ENCODE measurements at places on chromosomes 16 and 17. TPM values are rescaled to one million over a fixed set of nuclear protein-coding genes. Genes with fewer than 3 reads are reported as not detected.

MLST8 gene
- total RNA-seq, result 69.6 TPM

GRCh38 chr17:34706029-34706428, 126.6 kb downstream of the TMEM132E start:
- no peak for DNase-seq

GSG1L gene
- total RNA-seq, result 0.71 TPM

MGRN1 gene
- total RNA-seq, result 82.3 TPM

KREMEN2 gene
- 6.6 TPM for total RNA-seq

DNA sequence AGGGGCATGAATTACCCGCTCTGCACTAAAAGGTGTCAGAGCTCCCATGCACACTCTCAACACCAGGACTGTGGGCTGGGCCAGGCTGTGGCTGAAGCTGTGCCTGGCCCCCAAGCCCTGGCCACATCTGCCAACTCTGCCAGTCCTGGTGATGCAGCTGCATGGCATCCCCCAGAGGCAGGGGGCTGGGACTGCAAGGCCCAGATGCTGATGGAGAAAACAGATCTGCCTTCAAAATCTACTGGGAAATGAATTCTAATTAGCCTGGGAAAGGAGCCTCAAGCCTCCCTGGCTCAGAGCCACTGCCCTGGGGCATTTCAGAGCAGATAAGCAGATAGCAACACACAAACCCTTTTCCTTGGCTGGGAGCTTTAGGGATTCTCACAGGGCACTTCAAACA, 3.4 kb downstream of the CHST6 start:
- no peak for DNase-seq

OSGIN1 gene
- 0.48 TPM for total RNA-seq

SPECC1 gene
- total RNA-seq, result 87.9 TPM

GRCh38 chr16:56871172-56871593, 6.2 kb downstream of the SLC12A3 start:
- no peak for DNase-seq

GRCh38 chr17:64382061-64382583, 8.5 kb downstream of the PECAM1 start:
- no peak for DNase-seq

GRCh38 chr17:21374441-21375161, 1.6 kb upstream of the KCNJ12 start:
- no peak for DNase-seq

- no peak for DNase-seq
These were observed 6.1 kb upstream of the STAC2 start for GRCh38 chr17:39231591-39232551.

DNA sequence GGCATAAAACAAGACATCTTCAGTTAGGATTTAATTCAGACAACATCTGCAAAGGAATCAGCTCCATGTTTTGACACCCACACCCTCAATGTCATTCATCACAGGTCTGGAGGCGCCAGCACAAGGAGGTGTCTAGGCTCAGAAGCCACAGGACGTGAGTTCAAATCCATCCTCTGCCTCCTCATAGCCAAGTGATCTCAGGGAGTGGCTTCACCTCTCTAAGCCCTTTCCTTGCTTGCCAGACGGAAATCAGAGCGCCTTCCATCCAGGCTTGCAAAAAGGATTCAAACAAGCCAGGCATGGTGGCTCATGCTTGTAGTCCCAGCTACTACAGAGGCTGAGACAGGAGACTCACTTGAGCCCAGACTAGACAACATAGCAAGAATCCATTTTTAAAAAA, 84.6 kb downstream of the GSG1L start:
- no peak for DNase-seq

GRCh38 chr17:19295473-19296135, 58.4 kb downstream of the EPN2 start:
- no peak for DNase-seq

GRCh38 chr16:56513091-56513490, 6.7 kb downstream of the BBS2 start:
- DNase-seq, result no peak

DNA sequence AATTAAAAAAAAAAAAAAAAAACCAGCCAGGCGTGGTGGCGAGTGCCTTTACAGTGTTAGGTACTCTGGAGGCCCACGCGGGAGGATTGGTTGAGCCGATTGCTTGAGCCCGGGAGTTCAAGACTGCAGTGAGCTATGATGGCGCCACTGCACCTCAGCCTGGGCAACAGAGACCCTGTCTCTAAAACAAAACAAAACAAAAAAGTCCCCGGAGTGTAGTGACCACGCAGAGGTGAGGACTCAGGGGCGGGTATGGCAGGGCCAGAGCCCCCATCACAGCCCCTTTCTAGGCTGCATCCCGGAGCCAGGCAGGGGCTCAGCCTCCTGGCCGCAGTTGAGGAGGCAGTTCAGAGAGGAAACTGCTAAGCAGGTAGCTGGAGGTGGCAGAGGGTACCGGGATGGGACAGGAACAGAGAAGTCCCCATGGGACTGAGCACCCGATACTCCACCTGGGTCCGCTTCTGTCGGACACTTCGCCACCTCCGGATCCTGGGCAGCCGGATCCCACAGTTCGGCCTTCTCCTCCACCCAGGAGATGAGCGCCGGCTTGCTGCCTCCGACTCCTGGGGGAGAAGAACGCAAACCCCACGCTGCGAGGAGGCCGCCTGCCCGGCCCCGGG, 800 bp downstream of the ZNF747 start:
- peak; percentile 54 for DNase-seq

- DNase-seq, result no peak
These were observed 101.5 kb downstream of the SEC14L1 start for GRCh38 chr17:77242118-77242851.

- no peak for DNase-seq
These were observed 57.0 kb downstream of the PITPNC1 start for GRCh38 chr17:67434061-67434525.

GRCh38 chr16:21950782-21951521, 2.2 kb upstream of the UQCRC2 start:
- DNase-seq, result no peak

HOXB7 gene
- not detected for total RNA-seq

KRTAP2-1 gene
- not detected for total RNA-seq

CDK3 gene
- total RNA-seq, result 7.4 TPM

- DNase-seq, result no peak
These were observed 2.3 kb upstream of the RPH3AL start for GRCh38 chr17:354651-355556.

SPN gene
- total RNA-seq, result 1.8 TPM

- DNase-seq, result no peak
These were observed 70.5 kb upstream of the CDH5 start for GRCh38 chr16:66295761-66296546.

PRDM7 gene
- not detected for total RNA-seq

CA4 gene
- total RNA-seq, result 3.6 TPM

ITGAD gene
- not detected for total RNA-seq

- DNase-seq, result no peak
These were observed 5.4 kb upstream of the G6PC1 start for GRCh38 chr17:42895185-42895555.

GRCh38 chr16:937723-938122, 33.1 kb downstream of the LMF1 start:
- DNase-seq, result no peak

GRCh38 chr17:17818088-17818526, 18.7 kb downstream of the SREBF1 start:
- no peak for DNase-seq

GRCh38 chr17:73795730-73796129, 151.5 kb upstream of the SDK2 start:
- DNase-seq, result no peak

SEPTIN12 gene
- not detected for total RNA-seq

- DNase-seq, result no peak
These were observed 42.4 kb upstream of the MTMR4 start for GRCh38 chr17:58556833-58557250.

GRCh38 chr17:74271281-74271680, 2.8 kb upstream of the DNAI2 start:
- DNase-seq, result no peak

- DNase-seq, result no peak
These were observed 29.0 kb downstream of the IRF8 start for GRCh38 chr16:85927959-85928358.

GRCh38 chr16:87436225-87437172, 44.4 kb downstream of the MAP1LC3B start:
- DNase-seq, result no peak

DNA sequence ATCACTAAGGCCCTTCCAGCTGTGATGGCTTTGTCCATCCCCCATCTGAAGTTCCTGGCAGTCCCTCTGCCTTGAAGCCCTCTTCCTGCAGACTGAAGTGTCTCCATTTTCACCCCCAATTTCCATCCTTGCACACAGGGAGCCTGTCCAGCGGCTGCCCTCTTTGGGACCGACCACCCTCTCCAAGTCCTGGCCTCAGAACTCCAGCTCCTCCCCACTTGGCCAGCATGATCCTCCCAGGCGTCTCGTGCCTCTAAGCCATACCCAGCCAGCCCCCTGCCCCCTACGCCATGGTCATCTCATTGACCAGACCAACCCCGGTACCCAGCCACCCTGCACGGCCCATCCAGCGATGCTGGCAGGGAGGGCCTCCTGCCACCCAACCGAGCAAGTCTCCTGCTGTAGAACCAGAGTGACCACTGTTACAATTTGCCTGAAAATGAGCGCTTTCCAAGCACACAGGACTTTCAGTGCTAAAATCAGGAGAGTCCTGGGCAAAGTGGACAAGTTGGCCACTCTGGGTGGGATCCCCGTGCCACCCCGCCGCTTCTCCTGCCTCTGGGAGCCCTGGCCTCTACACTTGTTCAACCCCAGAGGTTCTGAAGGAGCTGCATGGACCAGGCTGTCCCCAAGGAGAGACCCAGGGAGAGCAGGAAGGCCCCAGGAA, 362.0 kb downstream of the SEC14L1 start:
- DNase-seq, result no peak

- DNase-seq, result no peak
These were observed 8.4 kb upstream of the LGALS3BP start for GRCh38 chr17:78988152-78988551.

DNA sequence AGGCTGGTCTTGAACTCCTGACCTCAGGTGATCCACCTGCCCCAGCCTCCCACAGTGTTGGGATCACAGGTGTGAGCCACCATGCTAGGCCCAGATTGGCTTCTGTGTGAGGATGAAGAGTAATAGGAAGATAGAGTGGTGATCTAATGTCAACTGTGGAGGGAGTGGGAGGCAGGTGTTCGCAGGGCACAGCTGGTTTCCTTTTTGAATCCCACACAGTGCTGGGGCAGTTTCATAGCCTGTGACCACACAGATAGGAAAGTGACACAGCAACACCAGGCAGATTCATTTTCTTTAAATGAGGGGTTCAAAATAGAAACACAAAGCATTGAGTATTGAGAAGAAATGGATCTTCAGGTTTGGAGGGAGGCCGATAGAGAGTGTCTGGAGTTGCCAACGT, 540.3 kb downstream of the WWOX start:
- DNase-seq, result no peak

DNA sequence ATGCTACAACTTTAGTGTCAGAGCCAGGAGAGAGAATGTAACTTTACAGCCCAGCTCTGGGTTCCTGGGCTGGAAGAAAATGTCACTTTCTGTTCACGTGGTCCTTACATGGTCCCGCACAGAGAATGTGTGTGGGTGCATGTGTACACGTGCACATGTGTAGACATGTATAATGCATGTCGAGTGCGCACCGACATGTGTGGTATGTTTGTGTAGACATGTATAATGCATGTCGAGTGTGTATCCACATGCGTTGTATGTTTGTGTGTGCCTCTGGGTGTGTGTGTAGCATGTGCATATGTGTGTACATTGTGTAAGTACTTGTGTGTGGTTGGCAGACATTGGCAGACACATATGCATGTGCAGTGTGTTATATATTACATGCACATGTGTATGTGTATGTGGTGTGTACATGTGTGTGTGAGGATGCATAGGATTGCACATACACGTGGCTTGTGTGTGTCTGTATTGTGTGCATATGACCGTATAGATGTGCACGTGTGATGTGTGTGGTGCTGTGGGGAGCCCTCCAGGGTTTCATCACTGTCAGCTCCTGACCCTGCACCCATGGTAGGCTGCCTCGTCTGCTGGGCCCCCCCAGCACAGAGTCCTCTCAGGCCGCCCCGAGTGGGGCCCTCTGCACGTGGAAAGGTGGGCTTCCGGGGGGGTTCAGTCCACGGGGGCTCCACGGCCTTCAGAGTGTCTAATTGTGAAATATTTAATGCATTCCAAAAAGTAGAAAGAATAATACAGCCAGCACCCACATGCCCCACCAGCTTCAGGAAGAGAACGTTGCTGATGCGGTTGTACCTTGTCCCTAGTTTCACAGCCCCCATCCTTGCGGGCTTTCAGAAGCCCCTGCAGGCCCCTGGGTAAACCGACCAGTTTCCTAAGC, 214.2 kb upstream of the GSE1 start:
- no peak for DNase-seq

DNA sequence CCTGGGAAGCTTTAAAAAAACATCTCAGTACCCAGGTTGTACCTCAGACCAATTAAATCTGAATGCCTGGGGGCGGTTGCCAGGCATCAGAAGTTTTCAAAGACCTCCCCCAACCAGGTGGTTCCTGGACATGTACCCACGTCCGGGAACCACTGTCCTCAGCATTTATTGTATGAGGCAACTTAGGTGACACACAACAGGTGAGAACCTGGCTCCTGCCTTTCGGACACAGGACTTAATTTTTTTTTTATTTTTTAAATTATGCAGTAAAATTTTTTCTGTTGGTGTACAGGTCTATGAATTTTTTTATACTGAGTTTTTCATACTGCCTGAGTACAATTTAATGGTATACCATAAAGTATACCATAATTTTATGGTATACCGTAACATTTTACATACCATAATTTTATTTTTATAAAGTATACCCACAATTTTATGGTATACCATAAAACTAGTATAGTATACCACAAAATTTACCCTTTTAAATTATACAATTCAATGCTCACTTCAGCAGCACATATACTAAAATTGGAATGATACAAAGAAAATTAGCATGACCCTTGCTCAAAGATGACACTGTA, 38.7 kb upstream of the DHX8 start:
- no peak for DNase-seq

GRCh38 chr16:1792836-1793577, 498 bp downstream of the IGFALS start:
- no peak for DNase-seq

DNA sequence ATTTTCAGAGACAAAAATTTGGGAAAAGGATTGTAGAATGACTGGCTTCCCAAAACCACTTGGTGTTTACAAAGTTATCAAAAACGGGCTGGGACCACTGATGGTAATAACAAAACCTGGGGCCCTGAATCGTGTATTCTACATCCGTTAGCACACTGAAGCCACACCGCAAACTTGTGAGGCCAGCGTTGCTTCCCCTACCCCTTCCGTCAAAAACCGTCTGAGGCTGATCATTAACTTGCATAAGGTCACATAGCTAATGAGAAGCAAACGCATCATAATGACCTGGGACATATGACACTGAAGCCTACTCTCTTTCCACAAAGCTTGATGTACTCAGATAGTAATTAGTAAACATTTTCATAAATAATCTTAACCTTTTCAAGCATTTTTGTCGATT, 704.3 kb downstream of the MAF start:
- no peak for DNase-seq

CD300C gene
- not detected for total RNA-seq

HOXB3 gene
- not detected for total RNA-seq

GRCh38 chr16:87233928-87234327, 83.3 kb downstream of the C16orf95 start:
- no peak for DNase-seq
